ENCODE measurements at places on chromosomes 11 and 22. TPM values are rescaled to one million over a fixed set of nuclear protein-coding genes. Genes with fewer than 3 reads are reported as not detected.

Gene PHF21B
- total RNA-seq, result 0.34 TPM

Gene TTC36
- total RNA-seq, result 0.81 TPM

Gene CALCB
- total RNA-seq, result 1.1 TPM

Gene ANGPTL5
- total RNA-seq, result 0.14 TPM

Gene ST14
- total RNA-seq, result 101 TPM

Gene KCNJ4
- total RNA-seq, result not detected

GRCh38 chr11:133697161-133697560 lies 148.2 kb downstream of the SPATA19 start:
- DNase-seq, result no peak

- DNase-seq, result no peak
Observed at GRCh38 chr11:75450826-75451821, 18.1 kb upstream of the KLHL35 start.

DNA sequence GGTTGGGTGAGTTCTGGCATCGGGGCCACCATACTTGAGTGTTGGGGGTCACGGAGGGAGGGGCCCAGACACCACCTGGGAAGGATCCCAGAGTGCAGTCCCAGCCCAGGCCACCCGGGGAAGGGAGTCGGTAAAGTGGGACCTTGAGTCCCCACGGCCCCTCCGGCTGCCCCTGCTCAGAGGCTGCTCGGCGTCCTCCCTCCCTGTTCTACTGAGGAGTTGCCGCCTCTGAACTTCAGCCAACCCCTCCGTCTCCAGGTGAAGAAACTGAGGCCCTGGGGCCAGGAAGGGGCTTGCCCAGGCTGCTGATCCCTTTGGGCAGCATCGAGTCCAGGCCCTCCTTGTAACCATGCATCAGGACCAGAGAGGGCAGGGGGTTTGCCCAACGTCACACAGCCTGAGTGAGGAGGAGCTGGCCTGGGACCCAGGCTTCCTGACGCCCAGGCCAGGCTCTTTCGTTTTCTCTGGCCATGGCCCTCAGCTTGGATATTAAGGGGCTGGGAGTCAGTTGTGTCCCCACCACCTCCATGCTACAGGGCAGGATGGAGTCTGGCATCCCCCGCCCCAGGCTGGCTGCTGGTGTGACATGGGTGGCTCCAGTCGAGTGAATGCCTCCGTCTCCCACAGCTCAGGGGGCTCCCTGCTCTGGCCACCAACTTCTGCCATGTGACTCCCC lies 1.3 kb downstream of the PARVG start:
- no peak for DNase-seq

- peak; percentile 19 for DNase-seq
Observed at GRCh38 chr11:61976813-61977475, 9.5 kb upstream of the FTH1 start.

DNA sequence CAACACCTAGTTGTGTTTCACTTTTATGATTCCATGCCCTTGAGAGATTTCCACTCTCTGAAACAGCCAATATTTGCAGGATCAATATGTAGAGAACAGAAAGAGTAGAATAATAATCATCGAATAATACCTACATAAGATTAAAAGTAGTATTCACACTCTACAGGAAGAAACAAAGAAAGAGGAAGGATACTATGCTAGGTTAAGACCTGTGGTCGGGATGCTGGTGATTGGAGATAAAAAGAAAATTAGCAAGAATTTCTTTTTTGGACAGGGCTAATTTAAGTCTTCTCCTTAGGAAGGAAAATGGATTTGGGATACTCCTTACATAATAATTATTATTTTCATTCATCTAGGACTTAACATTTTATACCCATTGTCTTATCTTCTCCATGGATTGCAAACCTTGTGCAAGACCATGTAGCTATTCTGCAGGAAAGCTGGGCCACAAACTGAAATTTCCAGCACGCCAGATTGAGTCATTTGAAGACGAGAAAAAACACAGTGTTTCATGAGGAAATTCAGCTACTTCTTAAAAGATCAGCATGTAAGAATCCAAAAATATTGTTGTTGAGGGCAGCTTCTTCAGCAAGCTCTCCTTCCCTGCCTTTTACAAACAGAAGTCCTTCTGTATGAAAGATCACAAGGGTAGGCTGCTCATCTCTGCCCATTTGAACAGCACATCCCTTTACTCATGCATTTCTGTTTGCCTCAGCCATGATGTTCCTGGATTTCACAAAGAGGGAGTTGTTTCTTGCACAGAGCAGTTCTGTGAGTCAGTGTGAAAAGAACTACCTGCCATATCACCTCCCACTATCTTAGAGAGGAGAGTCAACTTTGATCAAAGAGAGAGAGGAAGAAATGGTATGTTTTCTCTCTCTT lies 90.7 kb downstream of the FAM76B start:
- no peak for DNase-seq

- no peak for DNase-seq
Observed at GRCh38 chr11:34262531-34263081, 95.2 kb downstream of the ABTB2 start.

DNA sequence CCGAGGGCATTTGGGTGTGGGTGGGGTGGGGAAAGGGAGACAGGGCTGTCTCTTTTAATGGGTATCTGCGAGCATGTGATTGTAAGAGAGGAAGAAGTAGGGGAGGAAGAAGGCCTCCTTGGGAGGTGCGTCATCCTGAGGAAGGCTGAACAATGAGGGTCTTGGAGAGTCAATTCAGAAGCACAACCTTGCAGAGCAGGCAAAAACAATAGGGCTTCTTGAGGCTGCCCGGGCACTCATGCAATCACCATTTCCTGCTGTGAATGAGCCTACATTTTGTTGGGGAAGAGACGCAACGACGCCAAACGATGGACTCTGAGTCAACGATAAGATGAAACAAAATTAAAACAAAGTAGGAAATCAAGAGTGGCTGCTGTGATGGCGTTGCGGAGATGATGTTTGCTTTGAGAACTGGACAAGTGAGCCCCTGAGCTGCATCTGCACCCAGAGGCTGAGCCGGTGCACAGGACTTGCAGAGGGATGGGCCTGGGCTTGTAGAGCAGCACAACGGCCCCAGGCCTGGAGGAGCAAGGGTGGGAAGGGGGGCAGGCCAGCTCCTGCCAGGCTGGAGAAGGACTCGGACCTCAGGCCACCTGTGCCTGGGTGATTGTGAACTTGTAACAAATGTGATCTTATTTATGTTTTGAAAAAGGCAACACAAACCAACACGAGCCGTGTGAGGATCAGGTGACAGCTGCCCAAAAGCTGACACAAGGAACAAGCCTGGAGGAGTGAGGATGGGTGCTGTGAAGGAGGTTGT lies 92.3 kb upstream of the B3GAT1 start:
- DNase-seq, result no peak

DNA sequence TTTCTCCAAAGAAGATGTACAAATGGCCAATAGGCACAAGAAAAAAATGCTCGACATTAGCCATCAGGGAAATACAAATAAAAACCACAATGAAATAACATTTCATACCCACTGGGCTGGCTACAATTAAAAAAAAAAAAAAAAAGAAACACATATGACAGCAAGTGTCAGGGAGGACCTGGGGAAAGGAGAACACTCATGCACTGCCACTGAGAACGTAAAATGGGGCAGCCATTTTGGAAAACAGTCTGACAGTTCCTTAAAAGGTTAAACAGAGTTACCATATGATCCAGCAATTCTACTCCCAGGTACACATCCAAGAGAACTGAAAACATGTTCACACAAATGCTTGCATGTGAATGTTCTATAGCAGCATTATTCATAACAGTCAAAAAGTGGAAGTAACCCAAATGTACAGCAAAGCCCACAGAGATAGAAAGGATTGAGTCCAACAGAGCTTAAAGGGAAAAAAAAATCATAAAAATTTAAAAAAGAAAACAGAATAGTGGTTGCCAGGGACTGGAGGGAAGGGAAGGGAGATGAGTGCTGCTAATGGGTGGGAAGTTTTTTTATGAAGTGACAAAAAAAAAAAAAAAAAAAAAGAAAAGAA lies 48.4 kb upstream of the CYP2D6 start:
- DNase-seq, result no peak

DNA sequence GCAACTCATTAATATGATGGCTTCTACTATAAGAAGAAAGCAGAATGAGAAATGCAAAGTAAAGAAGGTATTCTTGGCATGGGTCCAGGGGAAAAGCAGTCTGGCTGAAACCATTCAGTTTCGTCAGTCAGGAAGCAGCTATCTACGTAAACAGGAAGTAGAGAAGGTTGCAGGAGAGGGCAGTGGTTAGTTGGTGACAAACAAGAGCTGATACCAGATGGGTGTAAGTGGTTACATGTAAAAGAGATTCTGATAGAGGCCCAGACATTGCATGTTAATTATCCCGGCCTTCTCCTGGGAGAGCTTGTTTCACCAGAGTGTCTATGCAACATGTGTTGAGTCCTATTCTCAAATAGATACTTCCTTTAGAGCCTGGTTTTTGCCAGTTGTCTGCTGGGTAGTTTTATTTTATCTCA lies 58.4 kb upstream of the PSMA1 start:
- DNase-seq, result no peak

DNA sequence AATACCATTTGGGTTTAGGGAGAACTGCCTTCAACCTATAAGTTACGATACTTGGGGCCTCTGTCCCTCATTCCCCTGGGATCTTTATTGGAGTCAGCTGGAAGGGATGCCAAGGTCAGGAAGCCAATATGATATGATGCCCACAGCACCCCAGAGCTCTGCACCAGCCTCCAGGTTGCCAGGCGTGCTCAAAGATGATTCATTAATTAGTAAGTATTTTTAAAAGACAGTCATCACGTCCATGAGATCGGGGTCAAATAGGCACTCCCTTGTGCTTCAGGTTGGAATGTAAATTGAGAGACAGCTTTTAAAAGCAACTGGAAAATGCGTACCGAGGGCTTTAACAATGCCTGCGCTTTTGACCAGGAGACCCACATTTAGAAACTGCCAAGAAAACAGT lies 57.0 kb upstream of the CD5 start:
- no peak for DNase-seq

DNA sequence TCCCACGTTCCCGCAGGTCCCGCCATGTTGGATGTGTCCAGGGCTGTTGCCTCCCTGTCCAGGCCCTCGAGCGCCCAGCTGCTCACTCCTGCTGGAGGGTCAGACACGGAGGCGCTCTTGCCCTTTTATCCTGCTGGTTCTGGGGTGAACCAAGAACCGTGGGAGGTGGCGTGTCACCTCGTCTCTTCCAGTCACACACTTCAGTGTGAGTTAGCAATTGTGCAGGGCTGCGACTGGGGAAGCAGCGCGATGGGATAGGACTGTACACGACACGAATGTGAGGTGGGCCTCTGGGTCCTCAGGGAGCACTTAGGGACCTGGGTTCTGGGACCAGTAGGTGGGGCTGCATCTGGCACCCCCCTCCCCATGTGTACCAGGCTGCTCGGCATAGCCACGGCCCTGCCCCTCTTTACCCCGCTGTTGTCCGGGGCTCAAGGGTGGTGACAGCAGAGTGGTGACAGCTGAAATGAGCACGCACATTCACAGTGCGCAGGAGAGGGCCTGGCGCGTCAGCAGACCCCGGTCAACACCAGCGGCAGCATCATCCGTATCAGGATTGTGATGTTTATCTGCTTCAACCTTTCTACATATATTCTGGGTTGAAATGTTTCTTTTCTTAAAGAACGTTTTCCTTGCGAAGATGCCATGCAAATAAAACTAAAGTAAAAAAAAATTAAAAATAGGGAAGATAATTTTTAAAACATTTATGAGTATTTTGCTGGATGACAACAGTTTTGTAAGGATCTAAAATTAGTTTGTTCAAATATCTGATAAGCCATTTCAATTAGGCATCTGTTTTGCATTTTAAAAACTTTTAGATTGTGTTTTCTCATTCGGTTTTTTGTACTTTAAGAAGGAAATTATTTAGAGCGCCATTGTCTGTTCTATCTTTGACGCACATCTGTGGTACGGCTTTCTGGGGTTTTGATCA lies 210.7 kb downstream of the TBC1D22A start:
- no peak for DNase-seq

GRCh38 chr11:75725547-75726320 lies 8.1 kb downstream of the MOGAT2 start:
- no peak for DNase-seq

DNA sequence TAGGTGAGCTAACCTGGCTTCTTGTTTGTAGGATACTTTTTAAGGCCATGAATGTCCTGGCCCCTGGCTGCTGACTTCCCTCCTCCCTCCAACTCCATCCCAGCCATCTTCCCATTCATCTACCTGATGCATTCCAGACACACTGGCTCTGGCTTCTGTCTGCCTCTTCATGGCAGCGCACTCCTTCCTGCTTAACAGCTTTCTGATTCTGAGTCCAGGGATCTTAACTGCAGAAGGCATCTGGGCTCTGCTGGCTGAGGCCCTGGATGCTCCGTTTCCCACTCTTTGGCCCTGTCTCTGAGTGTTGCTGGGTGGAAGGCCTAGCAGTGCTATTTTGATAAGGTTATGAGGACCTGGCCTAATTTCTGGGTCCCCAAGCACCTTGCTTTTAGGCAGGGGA lies 1.8 kb upstream of the THY1 start:
- DNase-seq, result no peak

GRCh38 chr11:68031144-68031464 lies 623 bp downstream of the NDUFS8 start:
- DNase-seq, result no peak

- DNase-seq, result no peak
Observed at GRCh38 chr11:19912115-19912957, 199.7 kb downstream of the NAV2 start.

DNA sequence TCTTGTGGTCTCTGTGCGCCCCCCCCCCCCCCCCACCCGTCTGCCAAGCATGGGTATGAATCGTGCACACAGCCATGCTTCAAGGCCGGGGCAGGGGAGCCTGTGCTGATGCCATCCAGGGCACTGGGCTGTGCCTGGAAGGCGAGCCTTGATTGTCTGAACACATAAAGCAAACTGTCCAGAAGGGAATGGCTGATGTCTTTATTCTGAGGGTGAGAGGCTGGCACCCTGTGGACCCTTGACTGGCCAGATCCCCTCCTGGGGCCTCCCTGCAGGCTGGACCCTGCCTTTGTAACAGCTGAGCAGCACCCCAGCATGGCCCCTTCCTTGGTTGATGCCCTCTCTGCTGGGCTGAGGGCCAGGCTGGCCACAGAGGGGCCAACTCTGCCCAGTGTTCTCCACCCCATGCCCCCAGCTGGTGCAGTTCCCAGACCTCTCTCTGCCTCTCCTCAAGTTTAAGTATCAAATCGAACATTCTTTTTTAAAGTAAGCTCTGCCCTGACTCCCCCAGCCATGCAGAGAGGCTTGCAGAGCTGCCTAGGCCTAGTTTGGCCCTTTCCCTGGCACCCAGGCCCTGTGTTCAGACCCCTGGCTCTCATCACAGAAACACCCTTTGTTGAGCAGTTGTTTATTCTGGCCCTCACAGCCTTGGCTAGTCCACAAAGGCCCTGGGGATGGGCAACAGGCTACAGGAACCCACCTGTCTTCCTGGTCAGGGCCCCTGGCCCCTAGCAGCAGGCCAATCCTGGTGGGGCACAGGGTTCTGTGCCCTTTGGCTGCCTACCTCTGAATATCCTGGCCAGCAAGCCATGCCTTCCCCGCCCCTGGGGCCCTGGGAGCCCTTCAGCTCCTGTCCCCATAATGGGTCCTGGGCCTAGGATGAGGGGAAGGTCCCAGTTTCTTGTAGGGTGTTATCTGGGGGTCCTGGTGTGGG lies 3.9 kb upstream of the RANBP1 start:
- peak; percentile 62 for DNase-seq

- no peak for DNase-seq
Observed at GRCh38 chr11:35785287-35786167, 123.0 kb downstream of the TRIM44 start.

DNA sequence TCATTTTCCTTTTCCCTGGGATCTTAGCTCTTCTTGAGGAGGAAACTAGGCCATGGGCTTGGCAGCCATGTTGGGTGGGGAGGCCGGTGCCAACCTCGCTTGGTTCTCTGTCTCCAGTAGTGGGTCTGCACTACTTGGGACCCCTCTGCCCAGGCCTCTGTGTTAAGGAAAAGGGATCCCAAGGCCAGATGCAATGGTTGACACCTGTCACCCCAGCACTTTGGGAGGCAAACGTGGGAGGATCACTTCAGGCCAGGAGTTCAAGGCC lies 1.9 kb upstream of the ZDHHC8 start:
- DNase-seq, result no peak
